NCI-H146 (cell line): ENCODE measurements at places on chromosomes 2 and 18.

- no peak for DNase-seq
Observed at GRCh38 chr2:3253913-3254441, 123.6 kb downstream of the EIPR1 start.

- DNase-seq = no peak
Observed at GRCh38 chr2:156340804-156341451, 8.4 kb upstream of the NR4A2 start.

DNA sequence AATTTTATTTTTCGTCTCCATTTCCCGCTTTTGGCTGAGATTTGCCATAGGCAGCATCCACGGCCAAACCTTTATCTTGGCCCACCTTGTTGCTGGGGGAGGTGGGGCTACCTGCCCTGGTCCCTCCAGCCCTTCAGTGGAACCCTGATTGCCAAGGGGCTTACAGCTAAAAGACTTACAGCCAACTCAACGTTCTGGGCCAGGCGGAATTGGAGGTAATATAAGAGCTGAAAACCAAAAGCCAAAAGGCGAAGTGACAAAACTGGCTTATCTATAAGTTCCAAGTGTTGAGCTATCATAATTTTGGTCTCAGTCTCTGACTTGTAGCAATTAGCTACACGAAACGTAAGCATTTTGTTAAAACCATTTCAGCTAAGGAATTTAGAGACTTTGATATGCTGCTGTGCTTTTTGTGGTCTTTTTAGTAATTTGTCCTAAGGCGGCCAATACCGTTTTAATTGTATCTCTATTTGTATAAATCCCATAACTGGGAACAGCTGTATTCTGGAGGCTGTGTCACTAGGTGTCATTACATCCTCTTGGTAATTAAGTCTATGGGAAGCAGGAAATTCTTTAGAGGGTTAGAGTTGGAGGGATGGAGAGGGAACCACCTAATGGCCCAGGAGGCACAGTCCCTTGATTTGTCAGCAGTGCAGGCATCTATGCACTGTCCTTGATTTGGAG is 24.0 kb downstream of the PDCD1 start:
- DNase-seq = no peak

GRCh38 chr18:57859314-57859713 is 56.2 kb upstream of the ATP8B1 start:
- DNase-seq = peak; percentile 83

DNA sequence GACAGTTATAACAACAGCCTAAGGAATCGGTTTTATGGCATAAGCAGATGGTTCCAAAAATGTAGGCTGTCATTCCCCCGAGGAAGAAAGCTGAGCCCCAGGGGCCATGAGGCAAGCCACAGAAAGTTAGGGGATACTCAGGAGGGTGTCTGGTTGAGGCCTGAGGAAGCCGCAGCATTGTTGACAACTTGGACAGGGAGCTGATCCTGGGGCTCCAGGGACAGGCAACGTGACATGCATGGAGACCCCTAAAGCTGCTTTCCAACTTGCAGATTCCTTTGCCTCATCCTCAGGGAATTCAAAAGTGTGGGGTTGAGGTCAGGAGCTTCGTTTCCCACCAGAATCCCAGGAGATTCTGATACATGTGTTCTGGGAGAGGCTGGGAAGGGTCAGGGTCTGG is 20.9 kb downstream of the CELF4 start:
- DNase-seq = no peak

- DNase-seq = no peak
Observed at GRCh38 chr18:42477267-42477666, 522.2 kb downstream of the PIK3C3 start.

GRCh38 chr2:236904389-236905263 is 181.1 kb upstream of the COPS8 start:
- DNase-seq = no peak

DNA sequence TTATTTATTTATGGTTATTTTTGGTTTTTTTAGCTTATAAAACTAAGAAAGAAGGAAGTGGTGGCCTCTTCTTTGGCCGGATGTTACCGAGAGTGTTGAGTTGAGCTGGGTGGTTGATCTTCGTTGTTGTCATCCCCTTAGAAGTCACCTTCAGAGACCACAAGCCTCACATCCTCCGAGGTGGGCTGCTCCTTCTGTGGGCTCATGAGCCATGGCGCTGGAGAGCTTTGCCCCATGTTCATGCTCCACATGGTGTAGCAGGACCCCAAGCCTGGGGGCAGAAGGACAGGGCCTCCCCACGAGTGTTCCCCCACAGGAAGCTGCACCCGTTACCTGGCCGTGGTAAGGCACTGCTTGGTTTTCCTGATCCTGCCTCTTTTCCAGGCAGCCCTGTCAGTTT is 23.4 kb downstream of the SNTG2 start:
- no peak for DNase-seq

GRCh38 chr2:216283038-216283900 is 89.0 kb downstream of the MARCHF4 start:
- no peak for DNase-seq

DNA sequence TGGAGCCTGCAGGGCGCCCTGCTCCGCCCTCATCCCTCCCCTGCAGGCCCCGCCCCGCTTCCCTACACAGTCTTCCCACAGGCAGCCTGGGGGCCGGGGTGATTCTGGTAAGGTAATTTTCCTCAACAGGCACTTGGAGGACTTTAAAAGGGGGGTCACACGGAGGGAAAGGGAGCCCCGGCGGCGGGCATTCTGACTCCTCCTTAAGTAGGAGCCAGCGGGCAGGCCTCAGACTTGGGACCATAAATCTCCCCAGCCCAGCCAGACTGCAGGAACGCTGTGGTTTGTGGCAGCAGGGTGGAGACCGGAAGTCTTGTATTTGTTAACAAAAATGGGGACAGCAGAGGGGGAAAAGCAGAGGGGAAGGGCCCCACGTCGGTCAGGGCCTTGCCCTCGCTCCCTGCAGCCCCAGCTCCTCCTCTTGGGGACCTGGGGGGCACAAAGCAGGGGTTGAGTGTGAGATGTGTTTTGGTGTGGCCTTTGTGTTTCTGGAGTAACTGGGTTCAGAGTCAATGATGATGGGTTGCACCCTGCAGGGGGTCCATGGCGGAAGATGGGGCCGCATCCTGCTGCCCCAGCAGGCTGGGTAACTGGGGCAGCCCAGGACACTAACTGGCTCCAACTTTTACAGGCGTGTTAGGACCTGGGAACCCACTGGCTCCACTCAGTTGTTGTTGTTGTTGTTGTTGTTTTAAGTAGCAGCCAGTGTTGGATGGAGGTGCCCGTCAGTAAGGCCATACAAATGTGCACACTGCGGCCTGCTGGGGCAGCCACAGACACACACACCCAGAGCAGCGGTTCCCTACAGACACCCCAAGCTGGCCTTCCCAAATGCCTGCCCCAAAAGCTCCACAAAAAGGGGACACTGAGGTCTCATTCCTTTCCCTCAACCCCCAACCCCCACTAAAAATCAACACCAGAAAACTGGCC is 27.7 kb downstream of the SMAD7 start:
- DNase-seq = no peak
